Stimulated activated CD4-positive, alpha-beta T cell treated with anti-CD3 and anti-CD28 coated beads, TNF-alpha, amount 100 ng/mL, for 4 hours (primary cell): ENCODE measurements at places on chromosomes 7 and 10.
A peak's percentile ranks its signal among the peaks of the same experiment; 100 is the strongest.

- DNase-seq = no peak
These were observed 4.3 kb upstream of the MARVELD1 start for GRCh38 chr10:97708976-97709946.

DNA sequence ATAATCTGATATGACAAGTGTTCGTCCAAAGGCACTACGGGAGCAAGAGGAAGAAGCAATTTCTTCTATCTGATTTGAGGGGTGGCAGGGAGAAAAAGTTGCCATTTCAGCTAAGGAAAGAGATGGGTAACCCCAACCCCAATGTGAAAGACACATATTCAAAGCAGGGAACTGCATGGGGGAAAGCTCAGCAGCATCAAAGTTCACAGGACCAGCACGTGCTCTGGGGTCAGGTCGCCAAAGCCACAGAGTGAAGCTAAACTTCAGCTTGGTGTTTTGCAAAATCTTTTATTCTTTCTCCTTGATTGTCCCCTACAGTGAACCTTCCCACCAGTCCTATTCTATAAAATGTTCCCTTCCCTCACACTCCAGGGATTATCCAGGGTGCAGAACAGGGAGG is 112.8 kb upstream of the PPP2R2D start:
- DNase-seq = no peak

DNA sequence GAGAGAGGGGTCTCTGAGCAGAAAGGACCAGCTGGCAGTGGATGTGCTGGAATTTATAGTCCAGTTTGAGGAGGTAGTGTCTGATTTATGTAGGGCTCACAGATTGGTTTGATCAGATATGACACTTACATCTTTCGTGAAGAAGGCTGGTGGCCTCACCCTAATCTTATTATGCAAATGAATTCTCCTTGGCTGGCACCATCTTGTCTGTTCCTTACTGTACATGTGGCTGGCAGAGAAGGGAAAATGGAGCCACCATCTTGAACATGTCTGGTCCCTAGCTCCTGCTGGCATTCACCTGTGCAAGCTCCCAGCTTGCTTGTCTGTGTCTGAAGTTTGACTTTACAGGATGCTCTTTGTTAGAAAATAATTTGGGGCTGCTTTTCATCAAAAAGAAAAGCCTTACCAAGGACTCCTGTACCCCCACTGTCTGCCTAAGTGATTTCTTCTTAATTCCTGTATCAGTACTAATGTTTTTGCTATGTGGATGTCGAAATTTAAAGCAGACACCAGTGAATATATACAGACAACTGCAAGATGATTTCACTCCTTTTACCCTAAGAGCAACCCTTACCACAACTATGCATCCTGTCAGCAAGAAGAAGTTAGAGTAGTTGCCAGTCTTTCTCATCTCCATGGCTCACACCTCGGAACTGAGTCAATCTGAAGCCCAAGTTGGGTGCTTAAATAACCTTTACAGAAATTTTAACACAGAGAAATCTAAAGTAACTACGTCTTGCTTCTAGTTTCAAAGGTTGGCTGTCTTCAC is 322.0 kb upstream of the SEMA3D start:
- DNase-seq = no peak

- no peak for DNase-seq
These were observed 906.7 kb upstream of the CELF2 start for GRCh38 chr10:10110844-10111490.

DNA sequence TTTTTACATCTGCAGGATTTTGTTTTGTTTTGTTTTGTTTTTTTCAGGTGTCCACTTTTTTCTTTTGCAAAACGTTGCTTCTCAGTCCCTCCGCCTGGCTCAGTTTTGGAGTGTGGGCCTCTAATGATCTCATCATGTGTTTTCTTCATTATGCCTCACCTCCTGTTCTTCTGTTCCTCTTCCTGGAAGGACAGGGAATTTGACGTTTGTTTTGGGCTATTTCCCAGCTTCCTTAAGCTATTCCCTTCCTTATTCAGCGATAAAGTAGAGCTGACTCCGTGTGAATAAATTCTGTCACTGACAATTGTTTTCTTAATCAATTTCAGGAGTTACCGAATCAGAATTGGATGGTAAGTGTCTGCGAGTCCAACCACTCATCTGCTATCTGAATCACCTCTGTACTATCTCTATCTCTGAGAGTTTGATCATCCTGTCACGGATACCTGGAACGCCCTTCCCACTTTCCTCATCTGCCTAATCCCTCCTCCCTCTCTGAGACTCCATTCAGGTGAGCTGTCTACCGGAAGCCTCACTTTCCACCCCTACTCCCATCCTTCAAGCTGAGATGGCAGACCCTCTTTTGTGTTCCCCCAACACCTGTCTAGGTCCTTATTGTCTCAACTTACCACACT is 218.4 kb downstream of the GATA3 start:
- no peak for DNase-seq

DNA sequence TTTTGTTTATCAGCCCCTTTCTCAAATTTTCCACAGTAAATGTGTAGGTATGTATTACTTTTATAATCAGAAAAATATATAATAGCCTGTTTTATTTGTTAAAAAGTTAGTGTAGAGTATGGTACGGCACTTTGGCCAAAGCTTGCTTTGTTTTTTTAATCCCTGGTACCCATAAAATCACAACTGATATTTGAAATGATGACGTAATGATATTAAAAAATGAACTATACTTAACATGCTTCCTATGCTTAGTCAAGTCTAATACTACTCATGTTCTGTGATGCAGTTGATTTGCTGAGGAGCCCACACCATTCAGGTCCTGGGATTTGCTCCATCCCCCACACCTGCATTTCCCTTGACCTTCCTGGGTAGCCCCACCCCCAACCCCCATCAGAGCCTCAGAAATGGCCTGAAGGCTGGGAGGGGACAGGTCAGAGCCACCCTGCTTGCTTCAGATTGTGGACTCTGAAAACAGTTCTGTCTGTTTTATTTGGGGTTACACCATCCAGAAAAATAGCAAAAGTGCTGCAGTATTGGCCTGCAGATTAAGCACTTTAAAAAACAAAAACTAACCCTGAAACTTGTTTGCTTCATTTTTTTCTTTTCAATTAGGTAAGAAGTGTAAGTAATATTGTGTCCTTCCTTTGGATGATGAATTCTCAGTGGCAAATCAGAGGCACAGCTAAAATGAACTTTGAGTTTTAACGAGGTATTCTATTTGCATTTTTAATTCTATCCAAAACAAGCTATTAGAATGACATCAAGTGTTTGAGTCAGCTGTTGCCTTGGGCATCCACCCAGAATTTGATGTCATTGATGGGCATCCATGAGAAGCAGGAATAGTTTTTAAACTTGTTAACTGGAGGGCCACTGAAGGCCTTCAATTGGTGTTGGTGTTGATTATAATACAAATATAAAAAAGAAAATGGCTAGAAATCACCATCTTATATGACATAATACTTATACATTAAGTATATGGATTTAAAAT is 23.3 kb downstream of the PLCE1 start:
- DNase-seq = no peak

- DNase-seq = no peak
These were observed 216.9 kb downstream of the C7orf25 start for GRCh38 chr7:42694894-42695507.

GRCh38 chr10:129161150-129161549 is 305.9 kb upstream of the MGMT start:
- DNase-seq = no peak

GRCh38 chr10:123009105-123009820 is 457 bp downstream of the ACADSB start:
- no peak for DNase-seq

- no peak for DNase-seq
These were observed 165.8 kb upstream of the PRSS1 start for GRCh38 chr7:142583446-142583845.

- DNase-seq = no peak
These were observed 213.3 kb upstream of the PHYHIPL start for GRCh38 chr10:58963101-58963534.

- DNase-seq = no peak
These were observed 962.4 kb downstream of the GATA3 start for GRCh38 chr10:9016930-9017329.

- no peak for DNase-seq
These were observed 9.4 kb downstream of the EFCAB10 start for GRCh38 chr7:105571891-105572290.

- DNase-seq = no peak
These were observed 5.4 kb downstream of the BRI3 start for GRCh38 chr7:98286701-98287485.

DNA sequence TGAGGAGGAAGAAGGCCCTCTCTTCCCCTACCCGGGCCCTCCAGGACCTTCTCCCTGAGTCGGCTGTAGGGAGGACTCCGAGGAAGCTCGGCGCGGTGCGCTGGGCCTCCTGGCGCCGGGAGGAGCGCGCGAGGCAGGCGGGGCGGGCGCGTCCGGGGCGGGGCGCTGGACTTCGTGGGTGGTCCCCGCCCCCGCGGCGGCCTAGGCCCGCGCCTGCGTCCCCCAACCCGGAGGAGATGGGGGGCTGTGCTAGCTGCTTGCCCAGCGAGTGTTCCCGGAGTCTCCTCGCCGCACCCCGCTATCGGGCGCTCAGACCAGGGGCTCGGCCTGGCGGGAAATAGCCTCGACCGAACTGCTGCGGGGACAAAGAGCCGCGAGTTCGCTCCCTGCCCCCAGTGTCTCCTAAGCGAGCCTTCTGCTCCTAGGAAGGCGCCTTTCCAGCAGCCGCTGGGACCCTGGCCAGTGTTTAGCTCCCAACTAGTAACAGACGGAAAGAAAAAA is 19.2 kb upstream of the SMO start:
- peak; percentile 38 for DNase-seq

DNA sequence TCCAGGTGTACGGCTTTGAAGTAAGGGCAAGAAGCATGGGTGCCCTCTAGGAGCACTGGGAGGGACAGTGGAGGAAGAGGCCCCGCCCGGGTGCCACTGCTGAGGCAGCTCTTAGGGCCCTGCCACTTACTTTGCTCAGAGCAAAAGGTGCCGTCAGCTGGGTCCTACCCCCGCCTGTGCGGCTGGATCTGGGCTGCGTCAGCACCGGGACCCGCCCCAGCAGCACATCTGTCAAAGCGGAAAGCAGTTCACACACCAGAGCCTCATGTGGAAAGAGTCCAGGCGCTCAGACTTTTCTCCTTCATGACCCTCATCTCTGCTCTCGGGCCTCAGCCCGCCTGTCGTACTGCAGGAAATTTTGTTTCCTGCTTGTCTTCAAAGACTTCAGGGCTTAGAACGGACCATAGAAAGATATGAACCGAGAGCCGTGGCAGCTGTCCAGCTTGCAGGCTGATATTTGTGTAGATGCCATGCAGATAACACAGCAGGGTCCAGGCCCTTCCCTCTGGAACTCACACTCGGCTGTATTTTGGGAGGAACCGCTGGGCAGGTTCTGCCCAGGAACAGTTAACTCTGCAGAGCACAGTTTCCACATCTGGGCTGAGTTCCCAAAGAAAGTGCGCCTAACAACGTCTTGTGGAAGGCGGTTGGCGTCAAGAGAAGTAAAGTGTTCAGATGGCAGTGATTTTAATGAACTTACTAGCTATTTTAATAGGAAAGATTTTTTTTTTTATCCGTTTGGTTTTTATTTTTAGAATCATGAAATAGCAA is 44.3 kb upstream of the PRKAR1B start:
- no peak for DNase-seq

DNA sequence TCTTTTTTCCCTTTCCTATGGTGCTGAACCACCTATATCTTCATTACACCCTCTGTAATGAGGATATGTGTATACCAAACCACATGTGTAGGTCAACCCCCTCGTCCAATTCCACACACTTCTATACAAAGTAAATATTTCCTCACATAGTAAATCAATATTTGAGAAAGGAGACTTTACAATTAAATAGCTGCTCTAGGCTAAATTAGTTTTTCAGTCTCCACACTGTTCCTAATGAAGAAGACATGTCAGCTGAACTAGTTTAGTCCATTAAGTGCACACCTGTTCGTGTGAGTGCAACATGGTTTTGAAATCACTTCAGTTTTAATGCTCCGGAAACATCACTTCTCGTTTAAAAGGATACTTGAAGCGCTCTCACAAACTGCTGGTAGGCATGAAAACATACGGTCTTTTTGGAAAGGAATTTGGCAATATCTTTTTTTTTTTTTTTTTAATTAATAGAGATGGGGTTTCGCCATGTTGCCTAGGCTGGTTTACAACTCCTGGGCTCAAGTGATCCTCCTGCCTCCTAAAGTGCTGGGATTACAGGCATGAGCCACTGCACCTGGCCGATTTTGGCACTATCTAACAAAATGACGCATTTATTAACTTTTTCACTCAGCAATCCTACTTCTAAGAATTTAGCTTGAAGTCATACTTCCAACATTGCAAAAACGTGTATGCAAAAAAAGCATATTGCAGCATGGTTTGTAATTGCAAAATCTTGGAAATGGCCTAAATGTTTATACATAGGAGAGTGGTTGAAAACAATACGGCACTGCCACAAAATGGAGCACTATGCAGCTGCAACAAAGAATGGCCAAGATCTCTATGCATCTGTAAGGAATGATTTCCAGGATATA is 2.1 kb upstream of the XRCC2 start:
- no peak for DNase-seq
